ENCODE measurements at places on chromosomes 16 and 17. TPM values are rescaled to one million over a fixed set of nuclear protein-coding genes. Genes with fewer than 3 reads are reported as not detected.

The CACNG3 gene
- not detected for total RNA-seq

The SLFN12L gene
- total RNA-seq, result not detected

The KCNJ18 gene
- not detected for total RNA-seq

The ABCA9 gene
- not detected for total RNA-seq

The PRR15L gene
- 0.15 TPM for total RNA-seq

The AXIN1 gene
- 32.4 TPM for total RNA-seq

The RNF167 gene
- total RNA-seq, result 93.0 TPM

The KRT28 gene
- not detected for total RNA-seq

The ANKRD40CL gene
- not detected for total RNA-seq

The MYO15A gene
- 0.42 TPM for total RNA-seq

The FBXW10 gene
- 0.95 TPM for total RNA-seq

The C17orf113 gene
- 0.52 TPM for total RNA-seq

The SGSH gene
- total RNA-seq, result 26.1 TPM

The EVI2B gene
- total RNA-seq, result 0.11 TPM

The DNAI2 gene
- total RNA-seq, result not detected

The UMOD gene
- total RNA-seq, result not detected

The NAA60 gene
- 51.1 TPM for total RNA-seq

Measured in A549 treated with DMSO at 1 μM for 4 hours (cell line).